ENCODE measurements at places on chromosomes 16 and 17.

DNA sequence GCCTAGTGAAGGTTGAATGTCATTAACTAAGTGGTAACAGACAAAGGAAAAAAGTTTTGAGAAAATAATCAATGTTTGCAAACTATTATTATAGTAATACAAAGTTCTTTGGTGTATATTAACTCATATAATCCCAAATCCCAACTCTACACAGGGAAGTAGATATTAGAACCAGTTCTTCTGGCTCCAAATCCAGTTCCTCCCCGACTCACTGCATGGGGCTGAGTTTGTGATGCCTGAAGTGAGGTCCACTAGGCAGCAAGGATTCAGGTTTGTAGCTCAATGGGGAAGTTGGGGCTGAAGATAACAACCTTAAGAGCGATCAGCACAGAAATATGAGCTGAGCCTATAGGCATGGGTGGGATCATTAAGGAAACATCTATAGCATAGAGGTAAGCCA, 5.6 kb upstream of the SYNRG start:
- no peak for DNase-seq

DNA sequence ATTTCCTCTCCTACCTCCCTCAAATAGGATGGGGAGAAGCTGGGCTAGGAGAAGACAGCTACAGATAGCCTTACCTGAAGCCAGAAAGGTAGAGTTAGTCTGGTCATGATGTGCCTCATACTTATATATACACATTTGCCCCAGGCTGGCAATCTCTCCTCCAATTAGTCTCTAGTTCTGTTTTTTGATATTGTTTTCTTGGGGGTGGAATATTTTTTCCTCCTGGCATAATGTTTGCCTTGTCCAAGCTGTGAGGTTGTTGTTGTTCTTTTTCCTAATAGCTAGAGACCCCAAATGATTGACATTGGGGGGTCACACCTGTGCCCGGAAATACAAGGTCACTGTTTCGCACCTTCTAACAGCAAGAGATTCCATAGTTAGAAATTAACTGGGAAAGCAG, at the start of gene UMOD:
Gene UMOD, minus strand, starts transcription at position 101 of the 400 bp plus-strand sequence. CDS start 1,978 bp downstream, outside the sequence.
- DNase-seq: no peak

DNA sequence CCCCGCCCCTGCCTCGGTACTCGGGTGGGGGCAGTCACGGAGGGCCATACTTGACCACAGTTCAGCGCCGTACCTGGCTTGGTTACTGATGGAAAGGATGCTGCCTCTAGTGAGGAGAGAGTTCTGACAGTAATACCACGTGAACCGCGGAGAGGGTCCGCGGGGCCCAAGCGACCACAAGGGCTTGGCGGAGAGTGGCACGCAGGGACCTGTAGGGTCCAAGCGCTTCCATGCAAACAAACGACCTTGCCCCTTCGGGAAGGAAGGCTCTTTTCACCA, 9.2 kb downstream of the KDM6B start:
- DNase-seq: no peak

DNA sequence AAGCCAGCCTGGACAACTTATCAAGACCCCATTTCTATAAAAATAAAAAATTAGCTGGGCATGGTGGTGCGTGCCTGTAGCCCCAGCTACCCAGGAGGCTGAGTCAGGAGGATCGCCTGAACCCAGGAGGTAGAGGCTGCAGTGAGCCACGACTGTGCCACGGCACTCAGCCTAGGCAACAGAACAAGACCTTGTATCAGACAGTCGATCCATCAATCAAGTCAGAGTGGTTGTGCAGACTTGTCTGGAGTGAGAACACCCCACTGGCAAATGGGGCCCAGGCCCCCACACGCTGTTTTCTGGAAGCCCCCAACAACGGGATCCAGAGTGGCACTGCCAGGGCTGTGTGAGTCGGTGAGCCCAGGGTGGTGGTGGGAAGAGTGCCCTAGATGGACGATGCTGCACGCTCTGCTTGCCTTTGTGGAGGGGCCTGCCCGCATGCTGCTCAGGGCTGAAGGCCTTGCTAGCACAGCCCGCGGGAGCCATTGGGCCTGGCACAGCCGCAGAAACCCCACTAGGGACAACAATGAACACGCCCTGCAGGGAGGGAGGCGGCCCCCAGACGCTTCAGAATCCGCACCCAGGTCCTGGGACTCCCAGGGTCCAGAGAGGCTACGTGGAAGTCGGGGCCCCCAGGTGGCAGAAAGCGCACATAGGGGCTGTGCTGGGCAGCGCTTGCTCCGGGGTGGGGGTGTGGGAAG, 80.1 kb upstream of the GNG13 start:
- no peak for DNase-seq

GRCh38 chr16:69701866-69702265, 24.5 kb downstream of the NQO1 start:
- no peak for DNase-seq

DNA sequence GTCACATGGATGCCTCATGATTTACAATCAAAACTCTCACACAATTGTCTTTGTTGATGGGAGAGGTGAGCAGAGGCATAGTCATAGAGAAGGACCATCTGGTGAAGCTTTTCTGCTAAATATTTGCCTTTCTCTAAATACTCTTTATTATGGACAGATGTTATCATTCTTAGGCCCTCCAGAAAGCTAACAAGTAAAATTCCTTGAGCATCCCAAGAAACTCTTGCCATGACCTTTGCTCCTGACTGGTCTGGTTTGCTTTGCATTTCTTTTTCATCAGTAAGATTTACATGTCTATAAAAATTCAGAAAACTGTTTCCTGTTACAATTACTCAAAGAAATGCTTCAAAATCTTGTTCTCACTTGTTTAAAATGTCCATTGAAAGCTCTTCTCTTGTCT, 1336.6 kb upstream of the CDH8 start:
- DNase-seq: no peak

GRCh38 chr16:26969589-26970231, 97.0 kb upstream of the C16orf82 start:
- DNase-seq: no peak

DNA sequence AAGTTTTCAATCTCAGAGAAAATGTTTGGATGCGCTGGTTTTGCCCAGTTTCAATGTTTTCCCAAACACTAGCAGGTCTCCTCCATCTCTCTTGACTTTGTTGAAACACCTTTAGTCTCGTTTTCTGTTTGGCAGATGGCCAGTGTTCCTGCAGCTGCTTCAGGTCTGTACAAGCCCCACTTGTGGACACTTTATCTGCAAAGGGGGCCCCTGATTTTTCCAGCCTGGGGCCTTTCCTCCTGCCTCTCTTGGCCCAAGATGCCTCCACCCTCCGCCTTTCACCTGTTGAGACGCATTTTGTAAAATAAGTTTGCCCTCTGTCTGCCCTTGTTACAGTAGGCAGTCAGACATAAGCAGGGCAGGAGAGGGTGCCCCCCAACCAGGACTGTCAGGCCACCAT, 21.8 kb upstream of the PRM1 start:
- no peak for DNase-seq

- DNase-seq: no peak
These were observed 974 bp downstream of the GALR2 start for GRCh38 chr17:76075364-76076145.

- DNase-seq: no peak
These were observed 56.3 kb downstream of the SF3B3 start for GRCh38 chr16:70579648-70580630.

DNA sequence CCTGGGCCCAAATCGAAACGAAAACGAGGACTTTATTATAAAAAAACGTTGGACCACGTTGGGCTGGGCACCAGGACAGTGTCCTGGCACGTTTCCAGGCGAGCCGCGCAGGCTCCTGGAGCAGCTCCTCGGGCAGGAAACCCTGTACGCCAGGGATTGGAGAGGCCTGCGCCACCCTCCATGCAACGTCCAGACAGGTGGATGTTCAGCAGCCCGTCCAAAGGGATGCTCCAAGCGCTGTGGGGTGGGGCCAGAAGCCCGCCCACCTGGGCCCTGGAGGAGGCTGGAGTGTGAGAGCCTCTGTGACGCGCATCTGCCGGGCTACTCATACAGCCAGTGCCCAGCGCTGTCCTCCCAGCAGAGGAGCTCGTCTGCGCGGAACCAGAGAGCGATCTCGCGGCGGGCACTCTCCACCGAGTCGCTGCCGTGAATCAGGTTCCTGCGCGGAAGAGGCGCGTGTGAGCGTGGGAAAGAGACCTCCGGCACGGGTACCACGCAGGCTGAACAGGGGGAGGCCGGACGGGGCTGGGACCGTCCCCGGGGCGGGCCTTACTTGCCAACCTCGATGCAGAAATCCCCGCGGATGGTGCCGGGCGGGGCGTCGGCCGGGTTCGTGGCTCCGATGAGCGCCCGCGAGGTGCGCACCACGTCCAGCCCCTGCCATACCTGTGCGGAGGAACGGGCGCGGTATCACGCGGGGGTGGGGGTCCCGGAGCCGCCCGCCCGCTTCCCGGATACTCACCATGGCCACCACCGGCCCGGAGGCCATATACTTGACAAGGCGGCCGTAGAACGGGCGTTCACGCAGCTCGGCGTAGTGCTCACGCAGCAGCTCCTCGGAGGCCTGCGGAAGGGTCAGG, 785 bp downstream of the NME3 start:
- no peak for DNase-seq

DNA sequence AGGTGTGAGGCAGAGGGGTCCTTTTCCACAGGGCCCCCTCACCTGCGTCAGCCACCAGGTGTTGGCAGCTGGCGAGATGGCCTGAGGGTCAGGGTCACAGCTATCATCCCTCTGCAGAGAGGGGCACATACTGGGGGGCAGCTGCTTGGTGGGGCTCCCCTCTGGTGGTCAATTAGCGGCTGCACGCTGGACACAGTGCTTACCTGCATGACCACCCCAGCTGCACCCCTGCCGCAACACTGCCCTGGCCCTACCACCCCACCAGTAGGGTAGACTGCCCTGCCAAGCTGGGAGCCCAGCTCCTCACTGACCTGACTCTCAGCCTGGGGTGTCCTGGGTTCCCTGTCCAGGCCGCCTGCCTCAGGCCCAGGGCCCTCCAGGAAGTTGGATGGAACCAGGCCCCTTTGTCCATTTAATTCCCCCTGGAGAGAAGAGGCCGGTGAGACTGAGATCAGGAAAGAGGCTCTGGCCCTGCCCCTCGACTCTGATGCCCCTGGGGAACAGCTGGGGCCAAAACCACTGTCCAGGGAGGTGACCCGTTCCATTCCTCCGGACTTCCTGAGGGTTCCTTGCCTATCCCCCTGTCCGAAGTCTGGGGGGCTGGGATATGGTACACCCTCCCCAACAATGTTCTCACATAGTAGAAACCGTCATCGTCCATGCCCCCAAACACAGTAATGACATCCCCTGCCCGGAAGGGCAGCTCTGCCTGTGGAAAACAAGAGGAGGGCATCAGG, 23.7 kb downstream of the TSPOAP1 start:
- DNase-seq: no peak

- DNase-seq: no peak
These were observed 38.7 kb downstream of the ZFPM1 start for GRCh38 chr16:88491560-88492310.

DNA sequence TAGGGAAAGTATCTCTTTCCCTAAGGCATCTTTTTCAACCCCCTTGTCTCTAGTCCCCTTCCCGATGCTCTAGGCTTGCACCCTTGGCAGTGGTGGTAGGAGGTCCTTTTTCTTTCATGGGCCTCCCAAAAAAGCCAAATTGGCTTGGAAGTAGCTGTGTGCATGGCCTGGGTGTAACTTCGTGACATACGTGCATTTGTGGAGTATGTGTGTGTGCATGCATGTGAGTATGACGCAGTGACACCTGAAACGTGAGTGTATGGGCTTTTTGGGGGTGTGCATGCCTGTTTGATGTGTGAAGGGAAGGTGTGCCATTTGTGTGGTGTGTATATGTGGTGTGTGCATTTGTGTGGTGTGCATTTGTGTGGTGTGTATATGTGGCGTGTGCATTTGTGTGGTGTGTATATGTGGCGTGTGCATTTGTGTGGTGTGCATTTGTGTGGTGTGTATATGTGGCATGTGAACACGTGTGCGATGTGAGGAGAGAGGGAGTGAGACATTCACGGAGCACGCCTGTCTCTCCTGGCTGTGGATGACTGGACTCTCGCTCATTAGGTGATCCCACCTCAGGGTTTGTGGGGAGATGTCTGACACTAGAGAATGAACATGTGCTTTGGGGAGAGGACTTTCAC, 15.7 kb downstream of the IGFBP4 start:
- no peak for DNase-seq

DNA sequence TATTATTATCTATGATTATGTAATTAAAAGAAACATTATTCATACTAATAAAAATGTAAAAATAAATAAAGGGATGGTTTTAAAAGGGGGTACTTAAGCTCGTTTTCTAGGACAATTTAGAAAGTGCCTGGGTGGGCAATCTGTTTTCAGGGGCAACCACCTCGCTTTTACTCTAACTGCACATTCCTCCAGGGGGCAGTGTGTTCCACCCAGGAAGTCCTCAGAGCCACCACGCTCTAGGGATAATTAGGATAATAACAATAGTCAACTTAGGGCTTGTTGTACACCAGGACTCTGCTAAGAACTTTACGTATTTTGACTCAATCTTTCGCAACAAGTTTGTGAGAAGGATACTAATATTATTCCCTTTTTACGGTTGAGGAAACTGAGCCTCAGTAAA, 396.7 kb upstream of the MAF start:
- DNase-seq: no peak

- no peak for DNase-seq
These were observed 37.6 kb downstream of the CTU2 start for GRCh38 chr16:88743693-88744576.

DNA sequence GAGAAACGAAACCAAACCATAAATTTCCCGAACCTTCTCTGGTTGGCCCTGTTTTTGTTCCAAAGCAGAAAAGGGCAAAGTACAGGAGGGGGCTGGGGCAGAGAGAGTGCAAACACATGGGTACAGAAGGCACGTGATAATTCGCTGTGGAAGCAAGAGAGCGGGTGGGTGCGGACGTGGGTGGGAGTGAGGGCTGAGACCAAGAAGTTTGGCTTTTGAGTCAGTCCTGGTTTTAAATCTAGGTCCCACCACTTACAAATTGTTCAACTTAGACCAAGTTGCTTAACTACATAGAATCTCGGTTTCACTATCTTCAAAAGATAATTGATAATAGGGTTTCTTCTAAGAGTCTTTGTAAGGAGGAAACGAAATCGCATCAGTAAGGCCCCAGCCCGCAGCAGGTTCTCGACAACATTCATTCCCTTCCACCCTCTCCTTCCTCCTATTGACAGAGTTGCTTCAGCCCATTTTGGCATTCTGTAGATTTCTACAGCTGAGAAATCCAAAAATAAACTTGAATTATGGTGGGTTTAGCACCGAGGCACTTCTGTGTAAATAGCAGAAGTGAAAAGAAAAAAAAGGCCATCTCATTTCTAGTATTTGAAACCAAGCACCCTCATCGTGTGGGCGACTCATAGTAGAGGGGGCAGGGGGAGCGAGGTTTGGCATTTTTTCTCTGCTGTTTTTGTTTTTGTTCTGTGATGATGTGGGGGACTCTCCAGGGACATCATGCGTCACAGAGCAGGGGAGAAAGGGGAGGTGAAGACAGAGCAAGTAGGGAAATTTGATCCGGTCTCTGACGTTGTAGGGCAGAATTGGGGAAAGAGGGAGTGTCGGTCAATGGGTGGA, 33.6 kb upstream of the CCR7 start:
- no peak for DNase-seq

All from non-pigmented ciliary epithelial cell (primary cell).